ENCODE measurements at places on chromosomes 3 and 15.

DNA sequence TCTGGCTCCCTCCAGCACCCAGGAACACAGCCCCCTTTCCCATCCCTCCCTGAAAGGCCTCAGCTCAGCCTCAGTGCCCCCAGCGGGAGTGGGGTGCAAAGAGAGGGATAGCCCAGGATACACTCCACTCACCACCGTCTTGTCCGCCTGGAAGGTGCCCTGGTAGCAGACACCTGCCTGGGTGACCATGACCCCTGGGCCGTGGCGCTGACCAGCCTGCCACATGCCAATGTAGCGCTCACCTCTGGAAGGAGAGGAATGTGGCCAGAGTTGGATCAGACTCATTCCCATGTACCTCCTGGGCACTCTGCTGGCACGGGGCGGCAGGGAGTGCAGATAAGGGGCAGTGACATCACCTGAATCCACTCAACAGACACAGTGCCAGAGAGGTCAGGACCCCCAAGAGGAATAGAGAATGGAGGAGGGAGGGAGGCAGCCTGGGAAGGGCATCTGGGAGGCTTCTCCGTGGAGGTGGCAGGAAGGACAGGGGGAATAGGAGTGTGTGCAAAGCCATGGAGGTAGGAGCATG, 13.1 kb downstream of the ALS2CL start:
- no peak for DNase-seq

DNA sequence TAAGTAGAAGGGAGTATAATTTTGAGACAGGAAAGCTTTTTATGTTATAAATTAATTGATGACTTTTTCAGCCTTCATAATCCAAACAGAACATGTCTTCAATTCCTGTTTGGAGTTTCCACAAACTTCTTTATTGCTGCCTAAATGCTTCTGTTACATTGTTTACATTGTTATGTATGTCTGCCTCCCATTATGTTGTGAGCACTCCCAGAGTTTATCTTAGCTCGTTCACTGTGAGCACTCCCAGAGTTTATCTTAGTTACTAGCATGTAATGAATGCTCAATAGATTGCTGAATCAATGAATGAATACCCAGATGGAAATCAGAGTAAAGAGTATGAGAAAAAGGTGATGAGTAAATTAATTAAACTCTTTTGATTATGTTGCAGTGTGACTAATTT, 1178.0 kb downstream of the ROBO1 start:
- DNase-seq = no peak

DNA sequence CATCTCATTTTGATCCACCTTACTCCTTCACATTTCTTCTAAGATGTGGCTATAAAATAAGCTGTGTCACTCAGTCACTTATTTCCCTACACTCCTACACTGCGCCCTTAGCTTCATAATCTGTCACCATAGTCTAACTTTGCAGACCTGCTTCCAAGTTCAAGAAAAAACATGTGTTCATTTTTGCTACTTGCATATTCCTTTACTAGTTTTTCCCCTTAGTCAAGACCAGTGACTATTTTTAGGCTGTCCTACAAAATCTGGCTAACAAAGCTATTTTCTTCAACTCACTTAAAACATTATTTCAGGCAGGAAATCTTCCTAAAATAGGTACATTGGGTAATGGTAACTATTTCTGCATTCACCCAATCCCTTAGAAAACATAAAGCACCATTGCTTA, 272.5 kb downstream of the TBC1D5 start:
- DNase-seq = no peak

GRCh38 chr15:101338502-101339057, 43.5 kb upstream of the SNRPA1 start:
- no peak for DNase-seq

DNA sequence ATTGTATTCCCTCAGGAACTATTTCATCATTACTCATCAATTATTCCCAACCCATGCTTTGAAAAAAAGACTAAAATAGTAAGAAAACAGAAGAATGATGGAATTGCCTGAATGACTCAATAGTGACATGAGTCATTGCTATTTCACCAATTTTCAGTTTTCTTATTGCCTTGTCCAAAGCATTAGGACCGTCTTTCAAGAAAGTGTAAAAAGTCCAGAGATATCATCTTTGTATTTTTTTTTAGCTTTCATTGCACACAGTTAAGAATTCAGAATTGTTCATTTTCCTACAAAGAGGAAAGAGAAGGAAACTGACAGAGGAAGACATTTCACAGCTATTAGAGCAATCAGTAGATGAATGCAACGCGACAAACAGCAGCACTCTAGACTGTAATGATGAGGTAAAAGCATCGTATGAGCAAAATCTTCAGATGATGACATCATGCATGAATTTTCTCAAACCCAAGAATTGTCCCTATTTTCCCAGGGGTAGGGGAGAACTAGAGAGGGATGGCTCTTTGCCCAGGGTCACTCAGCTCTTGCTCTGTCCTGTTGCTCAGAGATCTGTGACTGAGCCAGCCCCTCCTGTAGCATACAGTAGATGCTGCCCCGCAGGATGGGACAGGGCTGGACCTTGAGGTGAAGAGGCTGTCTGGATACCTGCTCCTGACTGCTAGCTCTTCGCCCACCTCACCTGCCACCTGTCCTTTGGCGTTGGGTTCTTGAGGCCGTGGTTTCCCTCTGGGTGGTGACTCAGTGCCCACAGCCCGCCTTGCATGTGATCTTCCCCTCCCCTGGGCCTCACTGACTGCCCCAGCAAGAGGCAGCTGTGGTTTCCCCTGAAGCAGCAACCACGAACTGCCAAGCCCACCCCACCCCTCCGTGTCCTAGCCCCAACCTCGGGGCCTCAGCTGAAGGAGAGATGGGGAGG, 84.8 kb downstream of the PPCDC start:
- peak; percentile 53 for DNase-seq

DNA sequence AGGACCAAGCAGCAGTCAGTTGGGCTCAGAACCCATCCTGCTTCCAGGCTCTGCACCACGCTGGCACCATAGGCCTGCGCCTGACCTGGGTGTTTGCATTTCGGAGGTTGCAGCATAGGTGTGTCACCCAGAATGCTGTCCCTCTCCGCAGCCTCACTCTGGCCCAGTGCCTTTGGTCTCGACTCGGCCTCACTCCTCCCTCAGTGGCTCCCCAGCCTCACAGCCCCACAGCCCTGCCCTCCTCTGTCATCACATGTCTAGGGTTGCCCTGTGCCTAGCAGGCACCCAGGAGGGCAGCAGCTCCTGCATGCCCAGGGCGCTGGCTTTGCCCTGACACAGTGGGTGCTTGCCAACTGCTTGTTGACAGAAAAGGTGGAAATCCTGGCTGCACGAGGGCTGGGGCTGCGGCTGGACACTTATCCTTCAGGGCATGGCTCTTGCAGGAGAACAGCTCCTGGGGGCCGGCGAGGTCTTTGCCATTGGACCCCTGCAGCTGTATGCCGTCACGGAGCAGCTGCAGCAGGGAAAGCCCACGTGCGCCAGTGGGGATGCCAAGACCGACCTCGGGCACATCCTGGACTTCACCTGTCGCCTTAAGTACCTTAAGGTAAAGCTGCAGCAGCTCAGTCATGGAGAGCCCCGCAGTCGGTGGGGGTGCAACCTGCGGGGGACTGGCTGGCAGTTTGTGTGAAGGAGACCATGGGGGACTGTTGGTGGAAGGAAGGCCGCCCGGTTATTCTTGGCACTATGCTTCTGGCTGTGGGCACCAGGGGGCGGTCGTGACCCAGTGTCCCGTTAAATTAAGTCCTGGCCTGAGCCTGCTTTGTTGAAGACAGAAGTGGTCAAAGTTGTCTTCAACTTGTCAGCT, 16.2 kb downstream of the NISCH start:
- DNase-seq = no peak

DNA sequence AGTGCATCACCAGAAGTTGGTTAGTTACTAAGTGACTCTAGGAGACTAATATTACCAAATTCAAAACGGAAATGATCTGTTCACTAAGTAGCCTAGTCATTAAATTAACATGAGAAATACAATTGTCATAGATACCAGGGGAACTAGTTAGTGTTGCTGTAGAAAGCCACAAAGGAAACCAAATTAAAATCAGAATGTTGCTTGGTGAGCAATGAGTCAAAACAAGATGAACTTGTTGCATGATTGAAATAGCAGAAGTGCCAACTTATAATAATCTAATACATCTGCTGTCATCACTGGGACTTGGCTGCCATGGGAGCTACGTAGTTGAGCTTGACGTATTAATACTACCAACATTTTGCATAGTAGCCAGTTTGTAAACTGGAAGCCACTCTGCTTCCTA, 458.1 kb downstream of the DIPK2A start:
- DNase-seq = no peak

GRCh38 chr15:29121907-29122306, 147.7 kb downstream of the NSMCE3 start:
- DNase-seq = no peak

GRCh38 chr3:71585131-71585530, 1.6 kb upstream of the FOXP1 start:
- no peak for DNase-seq

- DNase-seq = no peak
These were observed 48.4 kb downstream of the HES1 start for GRCh38 chr3:194184265-194184751.

DNA sequence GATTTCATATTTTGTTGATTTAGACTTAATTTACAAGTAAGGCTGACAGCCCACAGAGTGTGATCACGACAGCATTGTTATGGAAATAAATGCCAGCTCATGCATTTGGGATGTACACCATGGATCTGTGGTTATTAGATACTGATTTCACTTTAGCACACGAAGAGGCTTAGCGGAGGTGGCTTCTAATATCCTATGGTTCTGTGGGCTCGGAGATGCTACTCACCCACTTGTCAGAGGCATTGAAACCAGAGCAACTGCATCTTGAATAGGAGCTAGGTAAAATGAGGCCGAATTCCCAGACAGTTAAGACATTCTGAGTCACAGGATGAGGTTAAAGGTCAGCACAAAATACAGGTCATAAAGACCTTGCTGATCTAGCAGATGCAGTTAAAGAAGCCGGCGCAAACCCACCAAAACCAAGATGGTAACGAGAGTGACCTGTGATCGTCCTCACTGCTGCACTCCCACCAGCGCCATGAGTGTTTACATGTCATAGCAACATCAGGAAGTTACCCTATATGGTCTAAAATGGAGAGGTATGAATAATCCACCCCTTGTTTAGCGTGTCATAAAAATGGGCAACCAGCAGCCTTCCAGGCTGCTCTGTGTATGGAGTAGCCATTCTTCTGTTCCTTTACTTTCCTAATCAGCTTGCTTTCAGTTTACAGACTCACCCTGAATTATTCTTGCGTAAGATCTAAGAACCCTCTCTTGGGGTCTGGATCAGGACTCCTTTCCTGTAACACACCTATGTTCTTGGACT, 117.5 kb downstream of the PGPEP1L start:
- DNase-seq = no peak

Data from SIG-M5 (cell line).